ENCODE measurements at places on chromosomes 16 and 17.

- no peak for DNase-seq
These were observed 172.5 kb downstream of the CCDC182 start for GRCh38 chr17:57572600-57572999.

- no peak for DNase-seq
These were observed 669 bp downstream of the MIEF2 start for GRCh38 chr17:18261146-18261515.

GRCh38 chr17:73630965-73631595 is 13.2 kb downstream of the SDK2 start:
- DNase-seq: no peak

GRCh38 chr16:66513111-66513723 is 36.7 kb downstream of the TK2 start:
- no peak for DNase-seq

Data from NCI-H774 (cell line).